ENCODE measurements at places on chromosomes 5 and 9.
A peak's percentile ranks its signal among the peaks of the same experiment; 100 is the strongest.

DNA sequence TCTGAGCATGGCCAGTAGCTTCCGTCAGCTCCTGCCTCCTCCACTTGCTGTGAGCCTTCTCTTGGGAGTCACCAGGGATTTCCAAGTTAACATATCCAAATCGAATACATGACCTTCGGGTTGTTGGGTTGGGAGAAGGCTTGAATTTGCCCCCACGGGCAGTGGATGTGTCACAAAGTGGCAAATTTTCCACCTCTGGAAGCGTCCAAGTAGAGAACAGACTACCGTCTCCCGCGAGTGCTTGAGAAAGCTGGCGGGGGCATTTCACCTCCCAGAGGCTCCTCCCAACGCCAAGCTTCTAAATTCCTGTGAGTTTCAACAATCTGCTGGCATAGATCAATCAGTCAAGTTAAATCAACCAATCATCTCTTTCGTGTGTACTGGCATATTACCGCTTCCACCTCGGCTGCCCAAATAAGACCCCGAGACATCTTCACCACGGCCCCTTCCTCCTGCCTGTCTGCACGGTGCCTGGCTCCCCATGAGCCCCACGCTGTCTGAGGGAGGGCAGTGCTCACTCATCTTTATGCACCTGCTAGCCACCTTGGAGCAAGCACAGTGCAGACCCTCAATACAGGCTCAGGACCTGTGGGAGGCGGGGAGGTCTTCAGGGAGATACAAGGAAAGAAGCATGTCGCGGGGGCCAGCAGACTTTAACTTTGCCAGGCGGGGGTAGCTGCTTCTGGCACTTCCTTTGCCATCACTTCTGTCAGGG, 79.1 kb downstream of the MRPL36 start:
- DNase-seq: no peak

DNA sequence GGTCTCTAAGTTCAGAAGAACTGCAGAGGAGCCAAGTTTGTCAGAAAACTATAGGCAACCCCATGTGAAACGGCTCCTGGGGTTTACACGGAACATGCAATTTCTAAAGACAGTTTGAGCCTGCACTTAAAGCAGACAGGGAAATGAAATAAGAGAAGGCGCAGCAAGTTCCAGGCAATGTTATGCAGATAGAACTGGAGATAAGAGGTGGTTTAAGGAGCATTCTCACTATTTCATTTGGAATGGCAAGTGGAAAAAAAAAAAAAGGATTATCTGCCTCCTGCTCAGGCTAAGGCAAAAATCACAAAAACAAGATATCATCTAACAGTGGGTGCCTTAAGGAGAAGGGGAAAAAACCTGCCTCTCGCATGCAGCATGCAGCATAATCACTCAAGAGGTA, 2252.4 kb downstream of the MAT2B start:
- DNase-seq: no peak

DNA sequence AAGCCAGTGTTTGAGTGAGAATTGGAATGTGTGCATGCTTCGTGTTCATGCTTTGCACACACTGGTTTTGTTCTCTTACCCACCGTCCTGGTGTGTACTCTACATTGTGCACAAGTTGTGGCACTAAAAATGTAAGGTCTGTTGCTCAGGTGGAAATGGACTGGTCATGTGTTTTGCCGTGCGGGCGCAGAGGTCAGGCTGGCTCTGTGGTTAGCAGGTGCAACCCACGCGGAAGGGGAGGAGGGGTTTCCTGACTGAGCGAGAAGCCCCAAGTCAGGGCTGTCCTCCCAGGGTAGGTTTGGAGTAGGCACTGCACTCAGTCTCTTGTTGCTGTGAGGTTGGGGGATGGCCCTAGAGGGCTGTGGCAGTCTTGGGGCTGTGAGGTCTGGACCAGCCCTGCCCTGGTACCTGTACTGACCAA, 86.6 kb downstream of the EHMT1 start:
- DNase-seq: peak; percentile 36

GRCh38 chr5:107555425-107556090, 115.2 kb downstream of the EFNA5 start:
- no peak for DNase-seq

DNA sequence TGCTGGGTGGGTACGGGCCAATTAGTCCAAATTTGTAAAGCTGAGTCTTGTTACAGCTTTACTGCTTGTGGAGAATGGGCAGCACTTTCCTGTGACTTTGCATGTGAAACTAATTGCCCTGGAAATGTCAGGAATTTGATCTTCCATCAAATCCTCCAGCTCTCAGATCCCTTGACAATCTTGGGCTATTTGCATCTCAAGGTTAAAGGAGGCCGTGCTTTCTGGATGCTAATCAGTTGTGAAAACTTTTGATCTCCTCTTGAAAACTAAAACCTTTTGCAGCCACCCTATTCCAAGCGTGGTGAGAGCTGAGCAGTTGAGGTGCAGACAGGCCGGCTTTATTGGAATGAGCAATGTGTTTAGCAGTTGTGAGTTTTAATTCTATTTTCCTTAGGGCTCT, 68.0 kb upstream of the CLINT1 start:
- DNase-seq: no peak

DNA sequence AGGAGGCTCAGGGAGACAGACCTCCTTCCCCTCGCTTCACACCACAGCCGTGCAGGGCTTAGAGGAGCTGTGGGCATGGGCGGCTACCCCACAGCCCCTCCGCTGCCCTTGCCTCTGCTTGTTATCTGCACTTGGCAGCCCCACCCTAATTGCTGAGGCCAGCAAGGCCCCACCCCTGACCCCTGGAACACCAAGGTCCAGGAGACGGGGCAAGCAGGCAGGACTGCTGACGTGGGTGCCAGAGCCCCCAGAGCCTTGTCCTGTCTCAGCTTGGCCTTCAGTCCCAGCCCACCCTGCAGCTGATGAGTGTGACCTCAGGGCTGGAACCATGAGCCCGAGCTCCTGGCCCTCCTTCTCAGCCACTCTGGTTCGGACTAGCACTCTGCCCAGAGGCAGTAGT, 29.1 kb upstream of the NEURL1B start:
- no peak for DNase-seq

DNA sequence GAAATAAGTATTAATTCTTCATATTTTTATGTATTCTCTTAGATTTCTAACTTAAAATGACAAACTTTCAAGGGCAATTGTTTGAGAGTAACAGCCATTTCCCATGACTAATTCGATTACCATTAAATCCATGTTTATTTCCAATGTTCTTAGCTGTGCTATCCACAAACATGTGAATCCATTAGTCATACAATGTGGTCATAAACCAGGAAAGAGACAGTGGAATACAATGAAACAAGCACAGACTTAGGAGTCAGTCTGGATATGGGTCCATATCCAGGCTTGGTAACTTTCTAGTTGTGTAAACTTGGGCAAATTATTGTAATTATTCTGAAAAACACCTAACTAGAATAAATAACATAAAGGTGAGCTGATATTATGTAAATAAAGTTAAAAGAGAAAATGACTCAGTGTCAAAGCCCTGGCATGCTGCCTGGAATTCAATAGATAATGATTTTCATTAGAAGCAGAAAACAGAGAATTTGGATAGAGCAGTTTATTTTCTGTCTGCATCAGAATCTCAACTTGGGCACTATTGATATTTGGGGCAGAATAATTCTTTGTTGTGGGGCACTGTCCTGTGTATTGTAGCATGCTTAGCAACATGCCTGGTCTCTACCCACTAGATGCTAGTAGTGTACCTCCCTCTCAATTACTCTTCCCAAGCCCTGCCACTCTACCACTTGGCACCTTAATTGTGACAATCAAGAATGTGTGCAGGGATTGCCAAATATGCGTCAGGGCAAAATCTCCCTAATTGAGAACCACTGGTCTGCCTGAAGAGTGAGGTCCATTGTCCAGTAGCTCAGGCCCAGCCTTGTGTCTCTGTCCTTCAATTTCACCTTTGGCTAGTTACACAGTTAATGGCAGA, 44.7 kb upstream of the SLC27A6 start:
- DNase-seq: no peak

DNA sequence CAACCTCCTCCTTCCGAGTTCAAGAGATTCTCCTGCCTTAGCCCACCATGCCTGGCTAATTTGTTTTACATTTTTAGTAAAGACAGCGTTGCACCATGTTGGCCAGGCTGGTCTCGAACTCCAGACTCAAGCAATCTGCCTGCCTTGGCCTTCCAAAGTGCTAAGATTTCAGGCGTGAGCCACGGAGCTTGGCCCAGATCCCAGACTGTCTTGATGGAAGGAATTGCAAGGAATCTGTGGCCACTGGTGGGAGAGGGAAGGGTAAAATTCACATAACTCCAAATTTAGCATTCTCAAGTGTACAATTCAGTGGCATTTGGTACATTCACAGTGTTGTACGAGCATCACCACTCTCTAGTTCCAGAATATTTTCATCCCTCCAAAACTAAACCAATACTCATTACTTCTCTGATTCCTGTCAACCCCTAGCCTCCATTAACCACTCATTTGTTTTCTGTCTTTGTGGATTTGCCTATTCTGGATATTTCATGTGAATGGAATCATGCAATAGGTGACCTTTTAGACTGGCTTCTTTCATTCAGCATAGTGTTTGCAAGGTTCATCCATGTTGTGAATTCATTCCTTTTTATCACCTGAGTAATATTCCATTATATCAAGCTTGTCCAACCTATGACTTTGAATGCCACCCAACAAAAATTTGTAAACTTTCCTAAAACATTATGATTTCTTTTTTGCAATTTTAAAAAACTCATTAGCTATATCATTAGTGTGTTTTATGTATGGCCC, 8.9 kb upstream of the MYO10 start:
- no peak for DNase-seq

DNA sequence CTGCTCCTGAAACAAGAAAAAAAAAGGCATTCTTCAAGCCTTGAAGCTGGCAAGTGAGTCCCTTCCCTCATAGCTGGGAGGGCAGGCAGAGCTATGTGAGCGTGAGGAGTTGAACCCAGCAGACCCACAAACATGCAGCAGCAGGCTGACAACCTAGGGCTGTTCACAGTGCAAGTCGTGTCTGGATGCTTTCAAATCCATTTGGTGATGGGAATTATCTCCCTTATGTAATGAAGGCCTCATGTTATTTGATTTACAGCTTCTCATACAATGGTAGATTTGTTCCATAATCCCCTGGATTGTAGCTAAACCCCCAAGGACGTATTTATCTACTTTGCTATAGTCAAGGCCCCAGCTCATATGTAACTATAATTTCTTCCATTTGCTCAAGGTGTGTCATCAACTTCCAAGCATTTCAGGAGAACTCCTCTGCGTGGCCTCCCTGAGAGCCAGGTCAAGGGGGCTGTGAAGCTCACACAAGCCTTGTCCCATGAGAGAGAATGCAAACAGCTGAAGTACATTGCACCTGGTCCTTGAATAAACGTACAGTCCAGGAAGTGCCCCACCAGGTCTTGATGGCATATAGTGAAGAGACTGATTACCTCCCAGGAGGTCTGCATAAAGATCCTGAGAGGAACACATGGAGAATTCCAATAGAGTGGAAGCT, 124.8 kb upstream of the SLC1A3 start:
- DNase-seq: no peak

GRCh38 chr9:82670000-82670399, 392.9 kb downstream of the RASEF start:
- DNase-seq: no peak

- DNase-seq: no peak
Measured at GRCh38 chr9:73441223-73441622, 289.6 kb downstream of the ANXA1 start.

DNA sequence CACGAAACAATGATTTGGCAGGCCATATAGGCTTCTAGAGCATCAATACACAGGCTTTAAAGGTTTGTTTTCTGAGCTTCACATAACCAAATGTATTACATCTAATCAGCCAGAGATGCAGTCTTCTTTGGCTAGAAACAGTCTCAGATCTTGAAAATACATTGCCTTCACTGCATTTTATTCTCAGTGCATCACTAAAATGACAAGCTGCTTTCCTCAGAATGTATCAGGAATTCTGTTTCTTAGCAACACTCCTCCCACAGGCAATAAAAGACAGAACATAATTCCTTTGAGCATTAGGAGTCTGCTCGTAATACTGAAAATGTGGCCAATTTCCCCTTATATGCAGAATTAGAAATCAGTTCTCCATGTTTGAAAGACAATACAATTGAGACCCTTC, 36.9 kb downstream of the FEM1C start:
- DNase-seq: no peak

DNA sequence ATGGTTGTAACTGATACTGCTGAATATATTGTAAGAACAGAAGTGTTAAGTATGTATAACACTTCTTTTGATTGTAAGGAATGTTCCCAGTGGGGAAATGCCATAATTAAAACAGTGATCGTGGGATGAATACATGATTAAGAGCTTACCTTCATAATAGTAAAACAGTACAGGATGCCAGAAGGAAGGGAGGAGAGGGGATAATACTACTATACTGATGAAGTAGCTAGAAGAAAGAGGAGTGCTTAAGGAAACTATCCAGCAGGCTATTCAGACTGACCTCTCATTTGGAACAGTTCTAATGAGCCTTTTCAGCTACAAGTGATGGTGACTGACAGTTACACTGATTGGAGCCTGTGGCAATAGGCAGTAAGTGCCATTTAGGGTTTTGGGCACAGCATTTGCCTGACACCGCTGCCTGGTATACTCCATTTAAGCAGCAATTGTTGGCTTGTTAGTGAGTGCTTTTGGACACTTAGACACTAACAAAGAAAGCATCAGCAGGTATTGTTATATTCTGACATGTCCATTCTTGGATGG, 33.8 kb upstream of the KDM4C start:
- no peak for DNase-seq

DNA sequence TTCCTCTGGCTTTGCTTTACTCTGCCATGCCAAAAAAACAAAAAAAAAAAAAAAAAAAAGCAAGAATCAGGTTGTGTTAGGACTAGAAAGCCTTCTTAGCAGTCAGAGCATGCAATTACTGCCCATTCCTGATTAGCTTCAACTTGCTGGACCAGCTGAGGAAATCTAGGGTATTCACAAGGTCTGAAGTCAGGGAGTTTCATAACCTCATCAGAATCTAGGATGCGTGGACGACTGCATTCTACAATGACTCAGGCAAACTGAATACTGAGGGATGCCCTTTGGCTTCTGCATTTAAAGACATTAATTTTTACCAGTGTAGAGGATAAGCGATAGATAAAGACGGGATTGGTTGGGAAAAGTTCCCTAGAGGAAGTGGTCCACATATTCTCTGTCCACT, 39.2 kb upstream of the SHOC1 start:
- no peak for DNase-seq

DNA sequence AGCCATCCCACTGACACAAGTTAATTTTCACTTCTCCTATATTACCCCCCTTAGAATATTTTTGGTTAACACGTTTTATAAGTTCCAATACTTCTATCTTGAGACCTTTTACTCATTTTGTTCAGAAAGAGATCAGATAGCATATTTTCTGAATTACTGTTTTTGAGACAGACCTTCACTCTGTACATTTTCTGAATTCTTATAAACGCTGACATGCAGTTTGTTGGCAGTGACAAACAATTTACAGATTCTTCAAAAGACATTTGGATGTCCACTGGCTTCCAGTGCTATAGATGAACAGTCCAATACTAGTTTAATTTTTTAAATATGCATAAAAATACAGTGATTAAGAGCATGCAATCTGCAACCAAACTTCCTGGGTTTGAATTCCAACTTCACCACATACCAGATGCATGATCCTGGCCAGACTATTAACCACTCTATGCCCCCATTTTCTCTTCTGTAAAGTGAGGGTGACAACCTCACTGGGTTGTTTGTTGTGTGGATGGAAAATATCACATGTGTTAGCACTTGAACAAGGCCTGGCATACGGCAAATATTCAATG, 142.1 kb downstream of the AGTPBP1 start:
- DNase-seq: no peak

- peak; percentile 72 for DNase-seq
Measured at GRCh38 chr9:133619791-133620190, 10.6 kb upstream of the FAM163B start.

GRCh38 chr5:57243286-57244137, 69.7 kb downstream of the GPBP1 start:
- DNase-seq: no peak

GRCh38 chr9:13568405-13568804, 288.9 kb upstream of the MPDZ start:
- no peak for DNase-seq
